Ascending aorta (tissue), 2 donors: ENCODE measurements at places on chromosomes 3 and 15. TPM values are rescaled to one million over a fixed set of nuclear protein-coding genes. Genes with fewer than 3 reads are reported as not detected.

DNA sequence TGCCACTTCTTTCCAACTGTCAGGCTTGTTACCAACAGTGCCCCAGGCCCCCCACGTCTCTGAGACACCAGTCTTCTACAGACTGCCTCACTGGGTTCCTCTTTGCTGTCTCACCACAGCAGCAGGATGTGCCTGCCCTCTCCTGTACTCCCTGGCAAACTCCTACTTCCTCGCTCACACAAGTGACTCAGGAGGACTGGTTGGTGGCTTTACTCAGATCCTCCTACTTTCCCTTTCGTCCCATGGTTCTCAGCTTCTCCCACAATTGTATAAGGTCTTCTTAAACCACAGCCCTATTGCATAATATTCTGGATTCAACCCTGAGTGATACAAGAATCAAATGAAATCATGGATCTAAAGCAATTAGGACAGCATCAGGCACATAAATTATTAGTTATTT is 246.6 kb upstream of the PROK2 start:
- peak; percentile 26 for DNase-seq

DNA sequence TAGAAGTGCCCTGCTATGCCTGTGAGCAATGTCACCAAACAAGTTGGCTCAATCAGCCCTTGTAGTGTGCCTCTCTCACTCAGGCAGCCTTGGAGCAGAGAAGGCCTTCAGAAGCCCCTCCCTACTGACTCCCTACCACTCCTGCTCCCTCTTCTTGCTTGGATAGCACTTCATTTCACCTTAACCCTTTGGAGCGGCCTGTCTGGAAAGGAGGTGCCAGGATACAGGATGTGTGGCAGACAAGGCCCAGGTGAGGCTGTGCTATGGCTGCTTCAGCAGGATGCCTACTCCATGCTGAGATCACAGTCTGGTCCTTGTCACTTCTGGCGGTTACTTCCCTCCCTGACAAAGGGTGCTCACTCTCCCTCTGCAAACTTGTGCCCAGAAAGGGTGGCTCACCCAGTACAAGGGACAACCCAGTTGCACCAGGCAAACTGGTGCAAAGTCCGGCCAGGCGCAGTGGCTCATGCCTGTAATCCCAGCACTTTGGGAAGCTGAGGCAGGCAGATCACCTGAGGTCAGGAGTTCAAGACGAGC is 1.1 kb downstream of the MON1A start:
- DNase-seq: no peak

ZNF501 gene
- total RNA-seq: not detected

ROBO2 gene
- total RNA-seq: 2.9 TPM

FGF12 gene
- 0.43 TPM for total RNA-seq

TP63 gene
- total RNA-seq: not detected
